ACHN (cell line): ENCODE measurements at places on chromosomes 6 and 20.

GRCh38 chr6:104064876-104065275 is 794.8 kb downstream of the HACE1 start:
- no peak for DNase-seq

DNA sequence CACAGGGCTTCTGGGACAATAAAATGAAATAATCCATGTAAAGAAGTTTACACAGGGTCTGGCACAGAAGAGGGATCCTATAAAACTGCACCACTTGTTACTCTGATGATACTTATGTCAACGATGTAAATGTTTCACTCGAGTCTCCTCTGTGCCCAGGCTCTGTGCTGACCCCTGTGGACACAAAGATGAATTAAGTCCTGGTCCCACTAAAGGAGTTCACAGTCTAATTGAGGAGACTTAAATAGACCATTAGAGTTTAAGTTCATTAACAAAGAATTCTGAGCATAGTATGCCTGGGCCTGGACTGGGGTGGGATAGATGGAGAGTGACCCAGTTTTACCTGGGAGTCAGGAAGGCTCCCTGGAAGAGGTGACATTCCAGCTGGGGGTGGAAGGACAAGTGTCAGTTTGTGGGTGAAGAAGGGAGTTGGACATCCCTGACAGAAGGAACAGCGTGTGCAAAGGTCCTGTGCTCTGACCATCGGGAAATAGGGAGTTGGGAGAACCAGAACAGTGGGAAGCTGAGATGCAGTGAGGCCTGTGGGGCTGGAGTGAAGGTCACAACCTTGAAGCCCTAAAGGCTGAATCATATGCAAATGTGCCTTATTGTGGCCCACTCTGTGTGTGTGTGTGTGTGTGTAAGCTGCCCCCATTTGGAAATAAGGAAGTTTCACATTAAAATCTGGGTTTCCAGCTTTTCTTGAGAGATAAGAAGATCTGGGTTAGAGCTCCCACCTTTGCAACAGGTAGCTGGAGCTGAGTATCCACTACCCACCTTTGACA is 1.1 kb downstream of the OCSTAMP start:
- no peak for DNase-seq

- no peak for DNase-seq
Measured at GRCh38 chr20:17610566-17611289, 40.9 kb downstream of the DSTN start.

- DNase-seq: peak; percentile 92
Measured at GRCh38 chr6:161369339-161369738, 95.5 kb upstream of the AGPAT4 start.

- DNase-seq: no peak
Measured at GRCh38 chr20:62282877-62283503, 19.8 kb upstream of the ADRM1 start.

GRCh38 chr20:17560344-17561074 is 9.4 kb upstream of the DSTN start:
- DNase-seq: no peak

DNA sequence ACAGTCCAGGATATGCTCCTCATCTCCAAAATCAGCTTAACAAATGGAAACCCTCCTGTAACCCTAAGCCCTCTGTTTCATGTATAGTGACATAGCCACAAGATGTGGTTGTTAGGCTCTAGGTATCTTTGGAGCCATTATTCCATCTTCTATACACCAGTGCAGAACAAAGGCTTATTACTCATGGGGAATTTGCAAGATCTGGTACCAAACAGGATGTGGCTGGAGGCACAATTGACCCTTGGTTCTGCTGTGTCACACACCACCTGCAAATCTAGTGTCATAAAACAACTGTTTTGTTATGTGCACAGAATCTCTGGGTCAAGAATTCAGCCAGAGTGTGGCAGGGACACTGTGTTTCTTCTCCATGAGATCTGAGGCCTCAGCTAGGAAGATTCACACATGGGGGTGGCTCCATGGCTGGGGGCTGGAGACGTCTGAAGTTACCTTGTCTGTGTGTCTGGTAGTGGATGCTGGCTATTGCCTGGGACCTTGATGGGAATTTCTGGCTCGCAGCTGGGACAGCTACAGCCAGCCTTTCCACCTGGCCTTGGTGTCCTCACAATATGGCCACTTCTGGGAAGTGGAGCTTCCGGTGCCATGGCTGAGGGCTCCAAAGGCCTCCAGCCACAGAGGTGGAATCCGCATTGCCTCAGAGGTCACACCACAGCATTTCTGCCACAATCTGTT is 369.9 kb downstream of the CDH26 start:
- DNase-seq: no peak

GRCh38 chr6:10580570-10580969 is 59.4 kb downstream of the GCNT2 start:
- no peak for DNase-seq

DNA sequence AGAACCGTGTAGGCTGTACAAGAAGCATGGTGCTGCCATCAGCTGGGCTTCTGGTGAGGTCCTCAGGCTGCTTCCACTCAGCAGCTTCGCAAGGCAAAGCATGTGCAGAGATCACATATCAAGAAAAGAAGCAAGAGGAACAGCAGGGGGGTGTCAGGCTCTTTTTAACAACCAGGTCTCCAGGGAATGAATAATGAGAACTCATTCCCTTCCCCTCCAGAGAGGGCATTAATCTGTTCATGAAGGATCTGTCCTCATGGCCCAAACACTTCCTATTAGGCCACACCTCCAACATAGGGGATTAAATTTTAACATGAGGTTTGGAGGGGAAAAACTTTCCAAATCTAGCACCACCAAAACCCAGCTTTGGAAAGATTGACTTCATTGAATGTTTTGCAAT is 20.0 kb downstream of the GINM1 start:
- DNase-seq: no peak

DNA sequence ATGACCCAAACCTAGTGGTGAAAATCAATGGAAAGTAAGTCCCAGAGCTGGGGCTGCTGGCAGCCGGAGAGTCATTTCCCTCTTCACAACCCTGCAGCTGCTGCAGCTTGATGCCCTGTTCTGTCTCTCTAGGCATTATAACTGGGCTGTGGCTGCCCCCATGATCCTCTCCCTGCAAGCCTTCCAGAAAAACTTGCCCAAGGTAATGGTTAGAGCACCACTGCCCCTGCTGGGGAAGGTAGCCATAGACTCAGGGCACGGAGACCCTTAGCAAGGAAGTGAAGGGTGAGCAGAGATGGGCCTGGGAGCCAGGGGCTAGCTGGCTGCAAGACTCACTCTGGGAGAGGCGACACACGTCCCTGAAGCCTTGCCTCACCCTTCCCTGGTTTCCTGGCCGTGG is 12.0 kb downstream of the LPIN3 start:
- no peak for DNase-seq

DNA sequence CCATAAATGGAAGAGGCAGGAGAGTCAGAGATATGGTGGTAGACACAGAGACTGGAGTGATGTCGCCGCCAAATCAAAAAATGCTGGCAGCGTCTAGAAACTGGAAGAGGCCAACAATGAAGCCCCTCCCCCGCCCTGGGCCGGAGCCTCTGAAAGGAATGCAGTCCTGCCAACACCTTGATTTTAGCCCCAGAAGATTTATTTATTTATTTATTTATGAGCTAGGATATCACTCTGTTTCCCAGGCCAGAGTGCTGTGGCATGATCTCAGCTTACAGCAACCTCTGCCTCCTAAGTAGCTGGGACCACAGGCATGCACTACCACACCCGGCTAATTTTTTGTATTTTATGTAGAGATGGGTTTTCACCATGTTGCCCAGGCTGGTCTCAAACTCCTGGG is 82.6 kb upstream of the CCDC167 start:
- no peak for DNase-seq

DNA sequence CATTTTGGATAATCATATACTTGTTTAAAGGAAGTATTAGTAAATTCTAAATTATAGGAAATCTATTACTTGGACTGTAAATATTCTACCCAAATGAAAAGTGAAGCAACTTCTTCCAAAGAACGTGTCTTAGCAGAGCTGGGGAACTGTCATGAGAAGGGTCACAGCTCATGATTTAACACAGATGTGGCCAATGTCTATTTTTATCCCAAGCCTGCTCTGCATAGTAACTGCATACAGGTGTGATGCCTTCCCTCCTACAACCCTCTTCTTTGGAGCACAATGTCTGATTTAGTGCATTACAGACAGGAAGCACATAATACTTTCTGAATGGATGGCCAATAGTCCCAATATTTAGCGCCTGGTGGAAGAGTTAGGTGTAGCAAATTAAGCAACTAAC is 138.7 kb upstream of the THEMIS start:
- no peak for DNase-seq

DNA sequence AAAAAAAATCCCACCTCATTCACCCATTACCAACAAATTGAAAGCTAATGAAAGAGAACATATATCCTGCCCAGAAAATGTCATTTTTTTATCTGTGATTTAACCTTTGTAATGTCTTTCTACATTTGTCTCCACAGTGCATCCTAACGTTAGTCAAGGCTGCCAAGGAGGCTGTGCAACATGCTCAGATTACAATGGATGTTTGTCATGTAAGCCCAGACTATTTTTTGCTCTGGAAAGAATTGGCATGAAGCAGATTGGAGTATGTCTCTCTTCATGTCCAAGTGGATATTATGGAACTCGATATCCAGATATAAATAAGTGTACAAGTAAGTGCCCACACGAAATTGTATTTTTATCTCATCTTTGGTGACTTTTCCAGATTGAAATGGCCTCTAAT is 30.0 kb downstream of the RSPO3 start:
- no peak for DNase-seq

DNA sequence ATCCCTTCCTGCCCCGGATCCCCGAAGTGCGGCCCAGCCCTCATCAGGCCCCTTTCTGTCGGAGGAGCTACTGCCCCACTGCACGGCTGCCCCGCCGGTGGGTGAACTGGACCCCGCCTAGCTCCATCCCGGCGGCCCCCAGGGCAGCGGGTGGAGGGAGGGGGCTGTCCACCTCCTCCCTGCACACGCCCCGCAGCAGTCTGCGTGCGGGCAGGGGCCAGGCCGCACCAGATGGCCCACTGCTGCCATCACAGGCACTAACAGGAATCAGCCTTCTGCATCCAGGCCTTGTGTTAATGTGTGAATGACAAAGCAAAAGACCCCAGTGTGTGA is 54.9 kb upstream of the UNC93A start:
- DNase-seq: no peak

- no peak for DNase-seq
Measured at GRCh38 chr6:42168650-42169049, 4.5 kb upstream of the GUCA1A start.

- DNase-seq: no peak
Measured at GRCh38 chr6:6923605-6924004, 184.2 kb upstream of the RREB1 start.

- no peak for DNase-seq
Measured at GRCh38 chr6:116136373-116136772, 10.4 kb upstream of the COL10A1 start.

GRCh38 chr6:111775145-111775922 is 97.9 kb downstream of the FYN start:
- DNase-seq: no peak

GRCh38 chr20:43514648-43514999 is 7.1 kb downstream of the L3MBTL1 start:
- no peak for DNase-seq

DNA sequence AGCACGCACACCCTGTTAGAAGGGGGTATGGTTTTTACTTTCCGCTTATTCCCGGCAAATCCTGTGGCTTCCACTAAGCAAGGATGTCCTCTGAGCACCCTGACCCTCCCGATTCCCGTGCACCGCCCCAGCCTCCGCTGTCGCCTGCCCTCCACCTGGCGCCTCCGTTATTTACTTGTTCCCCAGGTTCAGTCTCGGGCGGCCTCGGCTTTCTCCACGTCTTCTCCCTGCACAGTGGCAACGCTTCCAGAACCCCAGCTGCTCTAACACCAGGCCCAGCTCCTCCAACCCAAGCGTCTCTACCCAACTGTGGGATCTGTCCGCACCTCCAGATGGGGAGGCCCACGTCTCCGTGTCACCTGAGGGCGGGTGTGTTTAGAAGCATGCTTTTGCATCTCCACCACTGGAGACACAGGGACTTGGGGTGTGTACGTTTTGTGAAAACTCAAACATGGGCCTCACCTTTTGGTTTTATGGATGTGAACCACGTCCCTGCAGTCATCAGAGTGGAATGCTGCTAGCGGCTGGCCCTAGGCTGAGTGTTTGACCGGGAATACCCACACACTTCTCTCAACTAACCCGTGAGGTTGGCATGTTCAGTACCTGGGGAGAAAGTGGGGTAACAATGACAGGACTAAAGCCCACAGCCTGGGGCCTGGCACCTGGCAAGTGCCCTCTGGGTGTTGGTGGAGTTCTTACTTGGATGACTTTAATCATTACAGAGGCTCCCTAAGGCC is 79.9 kb downstream of the THBS2 start:
- no peak for DNase-seq

DNA sequence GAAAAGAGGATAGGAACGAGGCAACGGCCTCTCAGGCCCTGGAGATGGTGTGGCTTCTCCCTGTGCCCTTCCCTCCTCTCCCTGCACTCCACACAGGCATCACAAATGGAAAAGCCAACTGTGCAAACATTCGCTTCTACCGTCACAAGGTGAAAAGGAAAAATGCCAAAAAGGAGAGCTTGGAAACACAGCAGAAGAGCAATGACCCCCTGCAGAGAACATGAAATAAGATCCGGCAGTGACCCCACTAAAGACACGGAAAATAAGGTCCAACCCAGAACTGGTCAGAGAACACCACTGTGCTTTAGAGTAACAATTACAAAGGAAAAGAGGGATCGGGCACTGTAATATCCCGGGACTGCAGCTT is 63.0 kb downstream of the SLC22A23 start:
- no peak for DNase-seq

DNA sequence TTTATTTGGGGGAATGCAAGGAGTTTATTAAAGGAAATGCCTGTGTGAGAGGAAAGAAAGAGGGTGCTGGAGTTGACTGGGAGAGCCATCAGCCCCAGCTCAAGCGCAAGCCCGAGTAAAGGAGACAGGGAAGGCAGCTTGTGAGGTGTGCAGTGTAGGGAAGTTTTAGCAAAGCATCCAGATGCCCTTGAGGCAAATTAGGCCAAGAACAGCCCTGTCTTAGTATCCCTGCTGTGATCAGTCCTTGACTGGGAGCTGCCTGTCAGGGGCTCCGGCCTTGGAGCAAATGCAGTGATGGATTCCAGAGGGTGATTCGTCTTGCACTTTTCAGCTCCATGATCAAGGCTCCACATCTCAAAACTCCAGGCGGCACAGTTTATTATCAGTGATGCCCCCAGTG is 561.7 kb downstream of the KIF16B start:
- DNase-seq: no peak

- DNase-seq: no peak
Measured at GRCh38 chr6:1562171-1562955, 47.4 kb upstream of the FOXC1 start.

GRCh38 chr20:1565461-1565860 is 8.0 kb upstream of the SIRPD start:
- no peak for DNase-seq
